ENCODE measurements at places on chromosomes 4 and X. TPM values are rescaled to one million over a fixed set of nuclear protein-coding genes. Genes with fewer than 3 reads are reported as not detected.
A peak's percentile ranks its signal among the peaks of the same experiment; 100 is the strongest.

DNA sequence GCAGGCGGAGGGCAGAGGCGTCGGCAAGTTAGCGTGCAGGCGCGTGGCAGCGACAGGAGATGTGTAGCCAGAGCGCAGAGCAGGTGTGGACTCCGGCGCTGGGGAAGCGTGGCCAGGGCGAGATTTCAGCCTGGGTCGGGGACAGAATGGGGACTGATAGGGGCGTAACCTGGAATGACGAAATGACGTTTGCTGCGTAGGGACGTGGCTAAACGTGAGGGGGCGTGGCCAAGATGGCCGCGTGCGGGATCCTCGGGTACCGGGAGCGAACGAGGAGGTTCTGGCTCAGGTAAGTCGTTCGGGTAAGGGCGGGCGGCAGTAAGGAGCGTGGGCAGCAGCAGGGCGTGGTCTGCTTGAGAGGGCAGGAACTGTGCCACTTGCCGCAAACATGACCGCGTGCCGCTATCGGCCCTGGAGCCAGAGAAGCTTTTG lies 10.9 kb upstream of the CLTRN start:
- peak; percentile 81 for DNase-seq

GRCh38 chr4:73929278-73929677 lies 52.5 kb downstream of the PF4 start:
- DNase-seq, result no peak

CXCL3 gene
- 0.09 TPM for polyA plus RNA-seq

PRICKLE3 gene
- 3.6 TPM for polyA plus RNA-seq

WDR45 gene
- 34.4 TPM for polyA plus RNA-seq

GRCh38 chr4:101594588-101594987 lies 195.9 kb upstream of the BANK1 start:
- no peak for DNase-seq

DCAF12L2 gene
- 11.0 TPM for polyA plus RNA-seq

DMP1 gene
- 0.05 TPM for polyA plus RNA-seq

DNA sequence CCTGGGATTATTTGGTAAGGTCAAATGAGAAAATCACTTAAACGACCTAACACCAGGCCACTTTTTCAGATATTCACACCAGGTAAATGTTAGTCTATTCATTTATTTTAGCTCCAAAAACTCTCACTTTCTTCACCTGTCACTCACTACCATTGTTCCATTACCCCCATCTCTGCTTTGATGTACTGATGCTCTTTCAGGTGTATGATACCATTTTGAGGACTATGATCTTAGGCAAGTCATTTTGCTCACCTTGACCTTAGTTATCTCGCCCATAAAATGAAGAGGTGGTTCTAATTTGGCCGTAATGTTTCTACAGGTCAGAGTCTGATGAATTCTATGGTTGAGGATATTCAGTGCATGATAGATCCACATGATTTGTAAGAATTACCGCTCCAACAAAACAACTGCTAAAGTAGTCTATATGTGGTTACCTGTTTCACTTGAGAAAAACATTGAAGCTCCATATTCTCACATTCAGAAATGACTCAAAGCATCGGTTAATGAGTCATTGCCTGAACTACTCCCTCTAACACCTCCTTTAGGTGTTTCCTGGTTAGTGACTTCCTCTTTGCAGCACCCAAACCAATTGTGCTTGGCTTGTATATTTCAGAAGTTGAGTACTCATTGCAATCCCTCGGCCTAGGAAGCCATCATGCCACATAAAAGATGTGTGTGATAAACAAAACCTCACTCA lies 4.5 kb downstream of the DTHD1 start:
- DNase-seq, result no peak

- no peak for DNase-seq
Measured at GRCh38 chr4:53967986-53968385, 96.4 kb downstream of the CHIC2 start.

DNA sequence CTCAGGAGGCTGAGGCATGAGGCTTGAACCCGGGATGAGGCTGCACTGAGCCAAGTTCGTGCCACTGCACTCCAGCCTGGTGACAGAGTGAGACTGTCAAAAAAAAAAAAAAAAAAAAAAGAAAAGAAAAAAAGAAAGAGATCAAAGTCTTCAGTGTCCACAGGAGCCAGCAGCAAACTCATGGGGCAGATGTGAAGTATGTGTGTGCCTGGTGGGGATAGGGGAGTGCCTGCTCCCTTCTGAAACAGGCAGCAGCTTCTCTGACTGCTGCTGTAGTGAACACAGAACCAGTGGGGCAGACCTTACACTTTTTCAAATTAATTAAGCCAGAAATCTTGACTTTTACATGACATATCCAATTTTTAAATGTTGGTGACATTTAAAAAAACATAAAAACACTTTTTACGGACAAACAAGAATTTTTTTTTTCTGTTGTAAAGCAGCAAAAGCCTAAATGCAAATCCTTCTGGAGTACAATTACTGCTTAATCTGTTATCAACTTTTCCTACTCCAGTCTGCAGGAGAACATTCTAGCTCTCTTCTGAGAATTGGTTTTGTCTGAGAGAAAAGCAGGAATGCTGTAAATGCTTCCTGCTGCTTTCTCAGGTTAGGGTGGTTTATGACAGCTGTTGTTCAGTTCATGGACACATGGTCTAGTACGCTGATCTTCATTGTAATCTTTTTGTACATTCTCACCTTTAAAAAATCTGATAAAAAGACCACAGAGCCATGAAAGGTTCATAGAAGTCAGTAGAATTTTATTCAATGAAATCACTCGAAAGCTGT lies 311.1 kb downstream of the CAMK2D start:
- no peak for DNase-seq

GRCh38 chr4:117084866-117085701 lies at the start of gene TRAM1L1:
Gene TRAM1L1 (minus strand): TSS chr4:117085576. CDS start chr4:117085393, 183 bp downstream.
- peak; percentile 22 for DNase-seq

STPG2 gene
- polyA plus RNA-seq, result not detected

GRCh38 chrX:48101443-48101842 lies 29.0 kb upstream of the SPACA5B start:
- no peak for DNase-seq

NEUROG2 gene
- polyA plus RNA-seq, result 0.08 TPM

DNA sequence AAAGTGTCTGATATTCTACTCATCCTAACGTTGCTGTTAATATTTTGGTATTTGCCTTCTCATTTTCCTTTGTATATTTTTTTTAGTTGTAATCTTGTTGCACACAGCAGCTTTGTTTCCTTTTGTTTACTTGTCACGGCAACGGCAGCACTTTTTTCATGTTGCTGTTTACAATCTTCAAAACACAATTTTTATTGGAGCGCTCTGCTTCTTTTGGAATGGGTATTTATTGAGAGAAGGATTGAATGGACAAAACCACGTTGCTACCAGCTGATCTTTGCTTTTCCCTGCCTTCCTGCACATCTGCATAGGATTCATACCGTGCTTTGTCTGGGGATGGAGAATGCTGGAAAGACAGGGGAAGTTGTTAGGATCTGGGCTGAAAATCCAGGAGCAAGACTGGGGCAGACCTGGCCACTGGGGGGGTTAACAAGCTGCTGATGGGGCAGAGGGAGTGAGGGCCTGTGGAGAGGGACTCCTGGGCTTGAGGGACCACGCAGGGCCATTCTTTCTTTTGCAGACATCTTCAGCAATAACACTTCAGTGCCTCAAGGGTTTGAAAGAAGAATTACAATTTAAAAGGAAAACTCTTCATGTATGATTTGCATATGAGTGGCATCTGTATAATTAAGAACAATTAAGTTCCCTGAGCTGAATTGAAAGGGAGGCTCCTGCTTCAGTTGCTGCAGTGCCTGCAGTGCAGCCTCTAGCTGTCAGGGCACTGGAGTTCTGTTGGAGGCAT lies 69.8 kb downstream of the TMEM131L start:
- DNase-seq, result no peak

ZNF330 gene
- 33.1 TPM for polyA plus RNA-seq

CCDC158 gene
- 0.75 TPM for polyA plus RNA-seq

DNA sequence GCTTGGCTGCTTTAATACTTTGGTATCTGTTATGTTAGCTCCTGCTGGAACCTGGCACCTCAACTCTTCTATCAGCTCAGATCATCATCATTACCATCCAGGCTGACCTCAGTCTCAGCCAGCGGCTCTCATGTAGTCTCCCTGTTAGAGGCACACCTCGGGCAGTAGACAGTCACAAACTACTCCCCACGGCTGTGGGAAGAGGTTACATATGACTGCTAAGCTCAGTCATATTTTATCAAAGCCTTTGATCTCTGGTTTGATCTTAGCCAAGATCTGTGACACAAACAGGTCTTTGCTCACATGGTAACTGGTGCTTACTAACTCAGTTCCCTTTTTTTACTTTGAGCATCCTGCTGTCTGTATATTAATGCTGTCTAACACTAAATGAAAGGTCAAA lies 384.9 kb downstream of the CENPC start:
- no peak for DNase-seq

PABPC1L2A gene
- not detected for polyA plus RNA-seq

GRCh38 chrX:141989134-141989533 lies 85.4 kb downstream of the MAGEC1 start:
- DNase-seq, result no peak

RBMX gene
- polyA plus RNA-seq, result 194 TPM

- DNase-seq, result no peak
Measured at GRCh38 chr4:158050942-158051341, 121.9 kb downstream of the GASK1B start.
